Body of pancreas (tissue), 4 donors: ENCODE measurements at places on chromosomes 3 and 15. TPM values are rescaled to one million over a fixed set of nuclear protein-coding genes. Genes with fewer than 3 reads are reported as not detected.

- DNase-seq = no peak
Observed at GRCh38 chr3:134658555-134658954, 7.7 kb upstream of the KY start.

Gene SPSB4
- total RNA-seq = 48.1 TPM

Gene SAXO2
- total RNA-seq = 1.3 TPM

- no peak for DNase-seq
Observed at GRCh38 chr3:169759256-169759655, 5.6 kb downstream of the TERC start.

- DNase-seq = no peak
Observed at GRCh38 chr3:190089711-190090110, 31.0 kb downstream of the P3H2 start.

DNA sequence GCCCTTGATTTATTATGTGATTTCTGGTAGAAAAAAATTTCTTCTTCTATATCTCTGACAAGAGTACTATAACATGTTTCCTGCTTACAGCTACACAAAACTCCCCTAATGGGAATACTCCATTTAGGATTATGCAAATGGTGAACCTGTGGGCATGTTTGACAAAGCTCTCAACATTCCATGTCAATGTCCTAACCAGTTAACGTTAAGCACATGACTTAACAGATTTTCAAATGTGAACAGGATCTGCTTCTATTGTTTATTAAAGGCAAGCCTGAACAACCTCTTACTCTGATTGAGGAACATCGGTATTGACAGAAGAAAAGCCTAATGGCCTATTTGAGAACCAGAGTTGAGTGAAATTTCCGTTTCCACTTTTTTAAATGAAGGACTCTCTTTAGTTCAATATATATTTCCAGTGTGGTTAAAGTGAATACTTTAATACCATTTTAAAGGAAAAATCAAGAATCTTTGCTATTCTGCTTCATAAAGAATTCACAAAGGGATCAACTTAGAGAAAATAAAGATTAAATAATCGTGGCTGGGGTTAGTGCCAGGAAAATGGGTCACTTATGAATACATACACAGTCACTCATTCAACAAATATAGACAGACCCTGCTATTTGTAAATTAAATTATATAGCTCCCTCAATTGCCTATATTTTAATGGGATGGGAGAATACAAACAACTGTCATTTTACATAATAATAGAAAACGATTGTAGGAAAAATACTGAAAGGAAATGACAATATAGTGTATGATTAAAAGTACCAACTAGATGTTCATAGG lies 300.3 kb upstream of the CBLB start:
- DNase-seq = no peak

GRCh38 chr3:114504941-114505628 lies 211.3 kb downstream of the TIGIT start:
- DNase-seq = no peak

DNA sequence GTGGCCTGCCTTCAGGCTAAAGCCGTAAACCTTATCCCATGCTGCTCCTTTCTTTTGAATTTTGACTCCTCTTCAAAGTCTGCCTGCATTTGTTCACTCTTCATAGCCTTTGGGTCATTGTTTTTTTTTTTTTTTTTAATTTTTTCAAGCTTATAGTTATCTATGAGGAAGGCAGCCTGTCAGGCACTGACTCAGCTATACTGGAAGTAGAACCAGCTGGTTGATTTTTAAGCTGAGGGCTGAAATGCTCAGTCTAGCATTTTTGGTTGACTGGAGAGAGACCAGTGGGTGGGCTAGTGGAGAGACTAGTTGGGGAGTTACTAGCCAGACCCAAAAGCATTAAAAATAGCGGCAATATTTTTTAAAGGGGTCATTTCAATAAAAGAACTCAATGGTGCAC lies 44.1 kb downstream of the C3orf20 start:
- DNase-seq = no peak

DNA sequence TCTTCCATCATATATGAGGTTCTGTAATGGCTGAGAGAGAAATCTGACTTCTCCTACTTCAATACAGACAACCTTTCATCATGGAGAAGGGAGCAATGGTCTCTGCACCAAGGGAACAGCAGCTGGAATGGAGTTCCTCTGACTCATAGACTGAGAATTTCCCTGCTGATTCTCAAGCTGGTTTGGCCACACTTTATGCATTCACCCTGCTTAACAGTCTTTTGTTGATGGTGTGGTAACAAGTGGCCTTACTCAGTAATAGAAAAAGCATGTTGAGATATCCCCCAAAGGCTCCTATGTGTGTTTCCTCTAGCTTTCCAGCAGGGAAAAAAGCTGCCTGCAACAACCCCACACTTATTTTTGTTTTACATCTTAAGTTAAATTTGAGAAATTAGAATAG lies 138.1 kb downstream of the GREM1 start:
- peak; percentile 22 for DNase-seq

DNA sequence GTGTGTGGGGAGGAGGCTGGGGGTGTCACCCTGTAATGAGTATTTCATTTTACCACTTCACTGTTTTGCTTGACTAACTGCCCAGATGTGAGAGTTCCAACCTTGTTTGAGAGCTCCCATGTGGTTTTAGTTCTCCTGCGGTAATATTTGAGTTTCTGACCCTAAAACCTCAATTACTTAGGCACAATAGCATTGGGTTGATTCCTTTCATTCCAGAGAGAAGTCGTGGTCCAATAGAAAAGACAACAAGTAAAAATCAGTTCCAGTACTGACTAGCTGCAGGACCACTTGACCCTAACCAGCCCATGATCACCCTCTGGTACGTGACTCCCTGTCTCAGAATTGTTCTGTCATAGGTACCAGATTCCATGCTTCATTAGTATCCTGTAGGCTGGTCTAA lies 630.4 kb downstream of the CADM2 start:
- no peak for DNase-seq

Gene GOLGA8T
- 0.26 TPM for total RNA-seq
